ENCODE measurements at places on chromosomes 2 and 18.

- peak; percentile 22 for DNase-seq
These were observed 82.6 kb upstream of the TANK start for GRCh38 chr2:161077367-161078210.

- DNase-seq, result no peak
These were observed 590 bp downstream of the MDH1 start for GRCh38 chr2:63589148-63589958.

- DNase-seq, result no peak
These were observed 178.9 kb upstream of the SERPINE2 start for GRCh38 chr2:224217962-224218347.

GRCh38 chr2:46239175-46239846, 57.9 kb upstream of the EPAS1 start:
- DNase-seq, result no peak

DNA sequence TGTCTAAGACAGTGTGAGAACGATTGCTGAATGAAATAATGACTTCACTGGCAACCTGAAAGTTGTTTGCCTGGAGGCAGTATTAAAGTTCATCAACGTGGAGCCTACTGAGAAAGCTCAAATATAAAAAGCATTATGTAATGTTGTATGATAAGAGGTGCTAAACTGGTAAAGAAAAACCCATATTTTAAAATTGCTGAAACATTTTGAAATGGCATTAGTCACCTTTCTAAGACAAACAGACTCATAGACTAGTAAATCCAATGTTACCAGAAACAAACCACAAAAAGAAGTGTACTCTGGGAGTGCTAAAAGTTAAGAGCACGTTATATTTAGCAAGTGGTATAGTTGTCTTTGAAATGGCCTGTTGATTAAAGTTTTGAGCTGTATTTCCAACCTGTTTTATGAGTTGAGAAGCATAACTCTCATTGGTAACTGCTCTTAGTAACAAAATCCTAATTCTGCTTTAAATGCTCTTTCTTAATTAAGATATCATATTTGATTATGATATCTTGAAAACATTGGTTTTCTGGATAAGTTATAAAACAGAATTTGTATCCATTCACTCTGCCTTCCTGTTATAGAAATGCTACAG, 62.7 kb downstream of the CYP1B1 start:
- DNase-seq, result no peak

DNA sequence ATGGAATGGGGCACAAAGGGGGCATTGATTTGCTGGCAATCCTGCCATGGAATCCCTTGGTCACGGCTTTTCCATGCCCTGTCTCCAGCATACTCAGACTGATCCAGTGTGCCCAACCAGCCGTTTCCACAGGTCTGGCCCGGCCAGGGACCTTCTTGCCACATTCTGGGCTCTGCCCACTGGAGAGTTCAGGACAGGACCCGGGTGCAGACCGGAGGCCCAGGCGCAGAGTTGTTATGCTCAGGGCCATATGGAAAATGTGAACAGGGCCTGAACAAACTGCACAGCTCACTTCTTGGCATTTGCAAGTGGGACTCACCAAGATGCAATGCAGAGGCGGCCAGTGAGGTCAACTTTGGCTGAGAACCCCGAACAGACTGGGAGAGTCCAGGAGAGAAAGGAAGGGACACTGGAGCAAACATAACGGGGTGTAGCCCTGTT, 15.6 kb upstream of the ASAP2 start:
- DNase-seq, result no peak

- no peak for DNase-seq
These were observed 438.2 kb downstream of the SLC4A3 start for GRCh38 chr2:220065581-220065980.

GRCh38 chr2:27914805-27915175, 24.3 kb downstream of the BABAM2 start:
- DNase-seq, result no peak
